ENCODE measurements at places on chromosomes 2 and 18.
A peak's percentile ranks its signal among the peaks of the same experiment; 100 is the strongest.

DNA sequence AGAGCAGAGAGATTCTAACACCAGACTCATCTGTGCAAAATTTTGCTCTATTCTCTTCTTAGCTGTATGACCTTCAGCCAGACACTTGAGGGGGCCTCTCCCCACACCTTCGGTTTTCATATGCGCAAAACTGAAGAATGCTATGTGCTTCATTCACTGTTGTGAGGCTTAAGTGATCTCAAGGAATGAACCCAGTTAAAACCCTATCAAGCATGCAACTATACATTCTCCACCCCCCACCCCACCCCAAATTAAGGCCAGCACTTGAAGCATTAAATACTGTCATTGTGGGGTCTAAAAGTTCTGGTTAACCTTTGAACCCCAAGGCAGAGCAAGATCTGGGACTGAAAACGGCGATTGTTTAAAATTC lies 10.0 kb downstream of the PCARE start:
- no peak for DNase-seq

GRCh38 chr2:123913143-123913735 lies 111.8 kb upstream of the CNTNAP5 start:
- no peak for DNase-seq

- no peak for DNase-seq
Observed at GRCh38 chr2:68391869-68392268, 26.8 kb downstream of the PLEK start.

DNA sequence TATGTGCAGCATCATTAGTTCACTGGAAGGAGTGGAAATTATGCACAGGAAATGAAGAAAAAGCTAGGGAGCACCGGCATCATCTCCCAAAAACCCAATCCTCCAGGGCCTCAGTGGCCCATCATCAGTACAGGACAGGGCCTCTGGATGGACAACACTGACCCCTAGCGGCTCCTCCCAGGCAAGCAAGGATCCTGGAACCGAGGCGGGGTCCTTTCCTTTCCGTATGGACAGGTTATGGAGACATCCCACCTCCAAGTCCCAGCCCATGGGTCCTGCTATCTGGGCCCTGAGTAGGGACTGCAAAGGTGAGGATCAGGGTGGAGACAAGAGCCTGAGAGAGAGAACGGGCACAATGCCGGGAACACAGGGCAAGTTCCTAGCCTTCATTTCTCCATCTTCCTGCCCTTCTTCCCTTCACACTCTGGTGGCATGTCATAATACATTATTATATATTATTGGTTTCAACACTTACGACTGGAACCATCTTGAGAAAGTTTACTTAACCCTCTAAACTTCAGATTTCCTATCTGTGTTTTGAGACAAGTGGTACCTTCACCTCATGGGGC lies 68.2 kb downstream of the ZNF516 start:
- DNase-seq = no peak

- no peak for DNase-seq
Observed at GRCh38 chr18:77487951-77488740, 238.5 kb downstream of the GALR1 start.

- DNase-seq = peak; percentile 32
Observed at GRCh38 chr2:95389245-95390119, 13.0 kb upstream of the FAHD2A start.

DNA sequence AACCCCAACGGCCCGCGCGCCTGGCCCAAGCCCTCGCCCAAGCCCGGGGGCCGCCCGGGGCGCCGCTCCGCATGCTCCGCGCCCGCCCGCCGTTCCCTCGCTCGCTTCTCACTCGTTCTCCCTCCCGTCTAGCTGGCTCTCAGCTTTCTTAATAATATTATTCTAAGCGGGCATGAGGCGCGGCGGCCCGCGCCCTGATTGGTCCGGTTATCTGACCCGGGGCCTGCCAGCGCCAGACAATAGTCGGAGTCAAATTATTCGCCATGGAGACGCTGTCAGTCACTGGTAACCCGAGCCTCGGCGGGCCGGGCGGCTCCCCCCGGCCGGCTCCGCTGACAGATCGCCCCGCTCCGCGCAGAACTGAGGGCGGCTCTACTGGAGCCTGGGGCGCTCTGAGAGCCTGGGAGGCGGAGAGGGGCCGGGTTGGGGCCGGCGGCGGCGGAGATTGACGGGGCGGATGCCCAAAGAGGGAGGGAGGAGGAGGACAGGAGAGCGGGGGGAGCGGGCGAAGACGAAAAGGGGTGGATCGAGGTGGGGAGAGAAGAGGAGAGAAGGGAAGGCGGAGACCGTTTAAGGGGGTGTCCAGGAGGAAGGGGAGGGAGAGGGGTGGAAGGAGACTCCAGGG lies at the start of gene SIX2:
TSS of gene SIX2 (minus strand) at position 150 of the 625 bp plus-strand sequence. CDS start 342 bp downstream, outside the sequence.
- peak; percentile 98 for DNase-seq

GRCh38 chr2:175147186-175147585 lies 20.8 kb downstream of the ATF2 start:
- no peak for DNase-seq

DNA sequence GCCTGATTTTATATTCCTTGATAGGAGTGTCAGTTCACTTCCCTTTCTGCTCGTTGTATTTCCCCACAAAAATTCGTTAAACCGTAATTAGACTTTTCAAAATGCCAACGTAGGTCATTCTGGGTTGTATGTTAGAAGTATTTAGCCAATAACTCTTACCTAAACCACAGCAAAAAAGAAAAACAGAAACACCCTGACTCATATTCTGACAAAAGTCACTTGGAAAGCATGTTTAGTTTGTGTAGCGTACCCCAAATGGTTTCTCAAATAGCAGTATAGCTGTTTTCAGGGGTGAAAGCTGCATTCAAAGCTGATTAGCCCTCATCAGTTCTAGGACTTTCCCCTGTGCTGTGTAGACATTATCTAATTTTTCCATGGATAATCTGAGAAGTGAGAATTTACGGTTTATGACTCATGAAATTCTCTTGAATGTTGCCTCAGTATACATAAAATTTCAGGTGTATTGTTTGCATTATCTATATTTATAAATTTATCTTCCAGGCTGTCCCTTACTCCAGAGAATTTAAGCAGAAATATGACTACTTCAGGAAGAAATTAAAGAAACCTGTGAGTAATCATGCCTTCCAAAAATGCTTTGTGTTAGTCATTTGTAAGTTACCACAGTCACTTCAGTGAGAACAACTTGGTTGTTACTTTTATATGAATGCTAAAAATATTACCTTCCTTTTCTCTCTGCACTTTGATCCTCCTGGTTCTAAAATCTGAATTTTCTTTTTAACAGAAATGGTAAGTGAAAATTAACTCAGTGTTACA lies 264.9 kb downstream of the ALPK2 start:
- no peak for DNase-seq

DNA sequence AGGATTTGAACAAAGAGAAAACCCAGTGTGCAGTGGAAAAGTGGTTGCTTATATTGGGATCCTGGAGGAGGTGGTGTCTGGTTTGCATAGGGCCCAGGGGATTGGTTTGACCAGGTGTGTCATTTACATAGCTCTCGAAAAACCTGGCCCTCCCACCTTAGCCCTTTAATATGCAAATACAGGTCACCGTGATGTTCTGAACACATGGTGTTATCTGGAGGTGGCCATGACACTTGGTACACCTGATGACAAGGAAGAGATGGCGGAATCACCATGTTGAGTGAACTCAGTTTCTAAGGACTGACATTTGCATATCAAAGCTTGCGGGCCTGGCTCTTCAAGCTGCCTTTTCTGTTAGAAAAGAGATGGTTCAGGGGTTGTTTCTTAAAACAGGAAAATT lies 2.3 kb upstream of the NAPG start:
- DNase-seq = no peak

DNA sequence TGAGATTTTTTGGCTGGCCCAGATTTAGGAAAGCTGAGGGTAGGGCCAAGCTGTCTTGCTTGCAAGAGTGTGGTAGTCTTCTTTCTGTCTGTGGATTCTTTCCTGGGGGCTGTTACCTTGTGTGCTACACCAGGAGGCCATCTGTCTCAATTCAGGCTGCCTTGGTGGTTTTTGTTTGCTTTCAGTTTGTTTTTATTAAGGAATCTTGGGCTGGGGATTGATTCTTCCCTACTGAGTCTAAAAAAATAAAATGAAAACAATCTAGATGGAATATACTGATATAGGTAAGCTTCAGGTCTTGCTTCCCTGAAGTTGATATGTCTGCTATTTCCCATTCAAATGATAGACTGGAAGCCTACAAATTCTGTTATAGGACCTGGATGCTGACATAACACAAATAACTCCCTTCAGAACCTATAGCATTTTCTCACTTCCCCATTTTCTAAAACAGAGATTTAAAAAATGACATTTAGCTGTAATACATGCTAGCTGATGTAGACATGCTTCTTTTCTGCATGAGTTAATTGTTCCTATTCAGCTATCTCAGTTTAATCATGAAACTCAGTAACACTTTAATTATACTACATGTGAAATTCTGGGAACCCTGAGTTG lies 5.3 kb downstream of the LHCGR start:
- no peak for DNase-seq

DNA sequence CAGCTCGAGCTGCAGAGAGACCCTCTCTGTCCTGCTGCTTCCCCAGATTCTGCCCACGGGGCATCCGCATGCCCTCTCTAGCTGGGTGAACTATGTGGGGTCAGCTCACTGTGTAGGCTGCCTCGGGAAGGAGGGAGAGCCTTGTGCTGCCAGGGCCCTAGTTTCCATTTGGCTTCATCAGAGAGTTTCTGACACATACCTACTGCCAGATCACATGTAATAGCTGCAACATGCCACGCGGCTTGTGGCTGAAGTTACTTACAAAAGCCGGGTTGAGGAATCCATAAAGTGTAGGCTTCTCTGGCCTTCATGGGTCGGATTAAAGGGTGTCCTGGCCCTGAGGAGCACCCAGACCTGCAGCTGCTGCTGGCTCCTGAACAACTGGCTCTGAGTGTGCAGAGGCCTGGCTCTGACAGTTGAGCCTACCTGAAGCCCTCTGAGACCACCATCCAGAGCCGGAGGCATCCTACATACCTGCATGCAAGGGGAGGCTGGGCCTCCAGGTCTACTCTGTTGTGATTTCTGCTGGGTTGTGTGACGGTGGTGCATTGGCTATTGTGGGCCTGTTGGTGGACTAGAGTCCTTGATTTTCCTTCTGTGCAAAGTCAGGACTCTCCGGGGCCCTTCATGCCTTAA lies 130.0 kb downstream of the SH3RF3 start:
- DNase-seq = no peak

DNA sequence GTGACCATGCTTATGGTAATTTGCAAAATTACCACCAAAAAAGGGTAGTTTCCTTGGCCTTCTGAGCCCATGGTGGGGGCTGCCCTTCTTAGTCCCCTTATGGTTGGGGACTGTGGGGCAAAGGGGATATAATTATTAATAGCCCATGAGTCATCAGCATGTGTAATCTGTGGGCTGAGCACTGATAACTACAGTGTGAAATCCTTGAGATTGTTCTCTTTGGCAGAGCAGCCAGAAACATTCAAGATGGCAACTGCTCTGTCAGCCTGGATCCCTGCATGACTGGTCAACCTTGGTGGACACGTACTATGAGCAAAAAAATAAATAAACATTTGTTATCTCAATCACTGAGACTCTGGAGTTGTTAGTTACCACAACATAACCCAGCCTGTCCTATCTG lies 61.3 kb downstream of the MGAT4A start:
- DNase-seq = no peak

DNA sequence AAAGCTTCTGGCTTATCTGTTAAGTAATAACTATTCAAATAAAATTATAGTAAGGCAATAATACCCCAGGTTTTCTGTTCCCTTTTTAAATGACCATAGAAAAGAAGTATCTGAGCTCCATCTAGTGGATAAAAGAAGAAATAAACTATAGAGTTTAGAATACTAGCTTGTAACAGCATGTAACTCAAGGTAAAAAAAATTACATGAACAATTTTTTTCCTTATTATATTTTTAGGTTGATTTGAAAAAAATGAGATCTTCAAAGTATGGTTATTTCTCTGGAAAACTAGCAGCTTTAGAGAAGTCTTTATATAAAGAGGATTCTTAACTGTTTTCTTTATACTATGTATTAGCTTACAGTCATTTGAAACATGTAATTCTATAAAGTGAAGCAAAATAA lies 58.1 kb downstream of the NCKAP1 start:
- peak; percentile 50 for DNase-seq

DNA sequence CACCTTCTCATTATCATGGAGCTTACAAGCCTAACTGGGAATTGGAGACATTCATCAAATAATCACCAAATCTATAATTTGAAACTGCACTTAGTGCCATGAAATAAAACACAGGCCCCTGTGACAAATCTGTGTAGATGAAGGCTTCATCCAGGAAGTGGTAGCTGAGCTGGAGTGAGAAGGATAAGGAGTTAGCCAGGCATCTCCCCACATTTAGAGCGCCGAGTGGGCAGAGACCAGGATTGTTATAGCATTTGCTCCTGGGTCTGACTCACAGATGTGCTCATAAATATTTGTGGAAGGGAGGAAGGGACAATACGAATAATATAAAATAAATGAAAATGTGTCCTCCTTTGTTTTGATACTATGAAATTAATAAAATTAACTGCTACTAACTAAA lies 2.5 kb upstream of the MAT2A start:
- no peak for DNase-seq

DNA sequence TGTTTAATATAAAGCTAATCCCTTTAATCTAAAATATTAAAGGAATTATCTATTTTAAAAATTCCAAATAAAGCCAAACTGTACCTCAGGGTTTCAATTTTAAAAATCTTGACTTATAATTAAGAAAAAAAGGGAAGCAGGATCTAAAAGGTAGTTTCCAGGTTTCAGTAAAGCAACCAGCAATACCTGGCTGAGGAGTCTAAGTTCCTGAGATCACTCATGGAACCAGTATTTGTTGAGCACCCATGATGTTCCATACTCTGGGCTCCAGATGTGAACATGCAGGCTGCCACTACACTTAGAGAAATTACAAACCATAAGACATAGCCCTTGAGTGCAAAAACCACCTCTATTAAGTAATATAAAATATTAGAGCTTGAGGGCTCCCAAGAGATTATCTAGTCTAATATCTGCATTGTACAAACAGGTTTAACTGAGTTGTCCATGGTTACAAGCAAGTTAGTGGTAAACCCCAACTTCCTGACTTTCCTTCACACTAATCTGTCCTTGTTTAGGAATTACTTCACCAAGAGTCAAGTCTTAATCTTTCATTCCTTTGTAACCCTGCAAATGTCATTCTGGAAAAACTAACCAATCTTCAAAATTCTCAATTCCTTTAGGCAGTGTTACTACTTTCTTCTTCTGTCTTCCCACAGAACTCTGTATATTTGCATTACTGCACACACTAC lies 49.2 kb downstream of the CLASP1 start:
- no peak for DNase-seq

DNA sequence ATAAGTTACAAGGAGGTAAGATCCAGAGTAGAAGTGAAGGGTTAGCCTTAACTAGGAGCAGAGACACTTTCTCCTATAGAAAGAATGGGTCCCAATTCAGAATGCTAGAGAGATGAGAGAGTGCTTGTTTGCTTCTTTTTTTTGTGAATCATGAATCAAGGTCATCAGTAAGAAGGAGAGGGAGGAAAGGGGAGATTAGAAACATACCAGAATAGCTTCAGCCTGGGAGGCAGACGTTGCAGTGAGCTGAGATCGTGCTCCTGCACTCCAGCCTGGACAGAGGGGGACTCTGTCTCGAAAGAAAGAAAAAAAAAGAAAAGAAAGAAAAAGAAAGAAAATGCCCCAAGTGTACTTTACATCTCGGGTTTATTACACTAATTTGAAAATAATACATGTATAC lies 55.8 kb upstream of the SLC35F5 start:
- DNase-seq = no peak

- no peak for DNase-seq
Observed at GRCh38 chr2:191105082-191105481, 45.7 kb downstream of the STAT4 start.

GRCh38 chr2:96116879-96117533 lies 635 bp upstream of the ADRA2B start:
- peak; percentile 59 for DNase-seq

All from NCI-H345 (cell line).